CD4-positive, alpha-beta T cell treated with Interleukin-6 for 4 hours (primary cell): ENCODE measurements at places on chromosomes 6 and 20.
A peak's percentile ranks its signal among the peaks of the same experiment; 100 is the strongest.

DNA sequence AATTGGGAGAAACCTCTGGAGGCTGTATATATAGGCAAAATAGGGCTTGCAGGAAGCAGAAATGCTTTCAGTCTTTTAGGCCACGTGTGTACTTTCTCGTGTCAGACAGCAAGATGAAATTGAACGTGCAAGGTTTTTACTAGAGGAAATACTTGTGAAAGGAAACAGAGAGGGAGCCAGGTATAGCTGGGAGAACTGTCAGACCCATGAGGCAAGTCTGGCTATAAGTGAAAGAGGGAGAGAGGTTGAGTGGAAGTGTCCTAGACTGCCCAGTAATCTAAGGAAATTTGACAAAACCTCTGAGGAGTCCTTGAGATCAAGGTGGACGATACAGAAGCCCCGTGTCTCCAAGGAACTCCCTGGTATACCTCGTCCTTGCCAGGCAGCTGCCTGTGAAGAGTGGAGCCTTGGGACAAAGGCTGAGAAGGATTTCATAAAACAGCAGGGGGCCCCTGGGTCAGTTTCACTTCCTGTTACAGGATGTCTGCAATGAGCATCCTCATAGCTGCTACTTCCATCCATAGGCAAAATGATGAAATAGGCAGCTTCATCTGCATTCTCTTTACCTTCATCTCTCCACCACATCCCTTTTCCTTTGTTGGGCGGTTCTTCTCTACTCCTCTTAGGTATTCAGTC is 114.4 kb upstream of the MAP3K7 start:
- DNase-seq, result no peak

GRCh38 chr6:47483853-47484546 is 6.4 kb downstream of the CD2AP start:
- no peak for DNase-seq

DNA sequence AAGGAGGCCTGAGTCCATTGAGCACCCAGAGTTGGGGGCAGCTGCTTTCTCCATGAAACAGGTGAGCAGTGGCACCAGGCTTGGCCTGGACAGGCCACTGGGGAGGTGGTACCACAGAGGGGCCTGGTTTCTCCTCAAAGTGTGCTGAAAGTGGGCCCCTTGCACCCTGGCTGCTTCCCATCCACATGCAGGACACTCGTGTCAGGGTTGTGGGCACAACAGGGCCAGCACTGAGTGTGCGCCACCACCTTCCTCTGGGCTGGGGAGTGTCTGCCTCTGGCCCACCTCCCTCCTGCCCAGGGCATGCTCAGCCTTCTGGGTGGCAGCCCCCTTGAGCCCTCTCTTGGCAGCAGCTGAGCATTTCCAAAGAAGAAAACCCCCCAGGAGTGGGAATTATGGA is 5.2 kb upstream of the SLC22A1 start:
- DNase-seq, result no peak

GRCh38 chr6:94462231-94462630 is 1042.9 kb upstream of the EPHA7 start:
- DNase-seq, result no peak

DNA sequence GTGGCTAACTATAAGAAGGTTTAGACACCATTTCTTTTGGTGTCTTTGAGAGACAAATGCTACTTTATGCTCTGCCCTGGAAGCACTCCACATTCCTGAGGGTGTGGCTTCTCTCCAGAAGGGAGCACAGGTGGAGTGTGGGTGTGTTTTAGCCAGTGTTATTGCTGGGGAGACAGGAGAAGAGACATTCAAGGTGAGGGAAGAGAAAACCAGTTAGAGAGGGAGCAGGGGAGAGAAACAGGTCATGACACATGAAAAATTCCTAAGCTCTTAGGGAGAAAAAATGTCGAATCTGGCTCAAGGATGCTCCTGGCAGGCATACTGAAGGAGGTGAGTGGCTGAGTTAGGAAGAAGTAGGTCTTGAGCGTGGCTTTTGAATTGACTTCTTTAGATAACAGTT is 292.8 kb downstream of the CLIC5 start:
- DNase-seq, result no peak

DNA sequence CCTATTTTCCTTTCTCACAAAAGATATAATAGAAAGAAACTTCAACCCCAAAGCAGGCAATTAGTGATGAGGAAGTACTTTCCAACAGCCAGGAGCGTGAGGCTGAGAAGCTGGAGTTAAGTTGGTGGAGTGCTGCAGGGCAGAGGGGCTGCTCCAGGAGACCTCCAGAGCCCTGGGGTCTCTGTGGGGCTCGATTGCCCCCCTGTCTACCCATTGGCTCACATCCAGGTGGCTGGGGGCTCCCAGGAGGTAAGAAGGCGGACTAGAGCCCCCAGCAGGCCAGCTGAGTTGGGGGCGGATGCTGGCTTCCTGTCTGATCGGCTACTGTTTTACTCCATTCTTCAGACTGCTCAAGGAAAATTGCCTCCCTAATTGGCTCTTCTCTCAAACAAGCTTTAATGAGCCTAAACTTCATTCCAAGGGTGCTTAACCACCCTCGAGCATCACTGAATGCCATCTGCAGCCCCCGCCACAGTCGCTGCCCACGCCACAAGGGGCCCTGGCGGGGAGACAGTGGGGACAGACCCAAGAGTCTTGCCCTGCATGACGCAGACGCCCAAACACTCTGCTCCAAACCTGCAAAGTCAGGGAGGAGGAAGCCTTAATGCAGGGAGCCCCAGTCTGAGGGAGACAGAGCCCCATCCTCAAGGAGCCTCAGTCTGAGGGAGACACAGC is 78.6 kb downstream of the MDGA1 start:
- no peak for DNase-seq

DNA sequence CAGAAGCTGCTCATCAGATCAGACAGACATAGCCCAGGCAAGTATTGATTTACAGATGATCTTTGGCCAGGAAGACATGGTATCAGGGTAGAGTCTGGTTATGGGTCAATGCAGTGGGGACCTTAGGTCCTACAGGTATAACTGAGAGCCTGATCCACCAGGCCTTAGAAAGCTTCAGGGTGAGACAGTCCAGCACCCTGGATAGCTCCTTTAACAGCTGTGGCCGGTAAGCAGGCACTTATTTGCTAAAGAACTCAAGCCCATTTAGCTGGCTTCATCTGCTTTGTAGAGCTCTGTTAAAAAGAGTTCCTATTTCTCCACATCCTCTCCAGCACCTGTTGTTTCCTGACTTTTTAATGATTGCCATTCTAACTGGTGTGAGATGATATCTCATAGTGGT is 39.6 kb downstream of the ESR1 start:
- DNase-seq, result no peak

- no peak for DNase-seq
These were observed 21.3 kb downstream of the TRMT6 start for GRCh38 chr20:5928836-5929715.

GRCh38 chr6:158439255-158439654 is 120.6 kb upstream of the TMEM181 start:
- no peak for DNase-seq

- DNase-seq, result no peak
These were observed 26.4 kb downstream of the GPX5 start for GRCh38 chr6:28551891-28552666.

GRCh38 chr20:34527016-34527415 is 10.8 kb downstream of the DYNLRB1 start:
- DNase-seq, result no peak

DNA sequence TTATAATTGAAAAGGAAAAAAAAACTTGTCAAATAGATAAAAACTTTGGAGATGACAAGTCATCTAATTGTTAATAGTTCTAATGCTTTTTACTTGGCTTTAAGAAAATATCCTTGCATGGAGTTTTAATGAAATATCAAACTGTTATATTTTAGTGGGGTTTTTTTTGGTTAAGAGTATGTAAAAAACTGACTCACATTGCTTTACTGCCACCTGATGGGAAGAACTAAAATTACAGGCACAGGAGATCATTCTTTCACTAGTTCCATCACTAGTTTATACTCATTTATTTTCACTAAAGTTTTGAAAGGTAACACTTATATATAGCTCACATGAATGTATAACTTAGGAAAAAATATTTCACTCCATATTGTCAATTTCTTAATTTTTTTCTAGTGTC is 309.1 kb downstream of the LMBRD1 start:
- no peak for DNase-seq

DNA sequence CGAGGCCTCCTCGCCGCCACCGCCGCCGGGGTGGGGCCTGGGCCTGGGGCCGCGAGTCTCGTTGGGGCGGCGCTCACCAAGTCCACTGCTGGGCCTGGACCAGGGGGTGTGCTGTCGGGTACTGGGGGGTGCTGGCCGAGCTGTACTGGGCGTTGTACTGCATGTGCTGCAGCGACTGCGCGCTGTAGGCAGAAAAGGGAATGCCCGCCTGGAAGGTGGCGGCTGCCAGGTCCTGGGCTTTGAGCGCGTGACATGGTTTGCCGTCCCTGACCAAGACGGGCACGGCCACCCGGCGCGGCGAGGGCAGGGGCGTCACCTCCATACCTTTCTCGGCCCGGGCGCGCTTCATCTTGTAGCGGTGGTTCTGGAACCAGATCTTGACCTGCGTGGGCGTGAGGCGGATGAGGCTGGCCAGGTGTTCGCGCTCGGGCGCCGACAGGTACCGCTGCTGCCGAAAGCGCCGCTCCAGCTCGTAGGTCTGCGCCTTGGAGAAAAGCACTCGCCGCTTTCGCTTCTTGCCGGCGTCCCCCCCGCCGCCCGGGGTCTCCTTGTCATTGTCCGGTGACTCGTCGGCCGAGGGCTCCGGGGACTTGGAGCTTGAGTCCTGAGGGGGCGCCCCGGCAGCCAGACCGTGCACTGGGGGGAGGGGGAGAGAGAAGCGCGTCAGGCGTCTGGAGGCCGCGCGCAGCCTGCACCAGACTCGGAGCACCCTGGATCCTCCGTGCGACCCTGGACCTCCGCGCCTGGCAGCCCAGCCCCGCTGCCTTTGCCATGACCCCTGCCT is 1.8 kb downstream of the NKX2-2 start:
- no peak for DNase-seq

- peak; percentile 29 for DNase-seq
These were observed 109.1 kb downstream of the BACH2 start for GRCh38 chr6:90187437-90188121.

DNA sequence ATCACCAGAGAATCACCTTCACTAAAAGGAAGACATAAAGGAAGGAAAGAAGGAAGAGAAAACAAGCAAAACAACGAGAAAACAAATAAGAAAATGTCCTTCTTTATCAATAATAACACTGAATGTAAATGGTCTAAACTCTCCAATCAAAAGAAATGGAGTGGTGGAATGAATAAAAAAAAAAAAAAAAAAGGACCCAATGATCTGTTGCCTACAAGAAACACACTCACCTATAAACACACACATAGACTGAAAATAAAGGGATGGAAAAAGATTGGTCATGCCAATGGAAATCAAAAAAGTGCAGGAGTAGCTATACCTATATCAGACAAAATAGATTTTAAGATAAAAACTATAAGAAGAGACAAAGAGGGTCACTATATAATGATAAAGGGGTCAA is 30.2 kb upstream of the HLA-E start:
- DNase-seq, result no peak

DNA sequence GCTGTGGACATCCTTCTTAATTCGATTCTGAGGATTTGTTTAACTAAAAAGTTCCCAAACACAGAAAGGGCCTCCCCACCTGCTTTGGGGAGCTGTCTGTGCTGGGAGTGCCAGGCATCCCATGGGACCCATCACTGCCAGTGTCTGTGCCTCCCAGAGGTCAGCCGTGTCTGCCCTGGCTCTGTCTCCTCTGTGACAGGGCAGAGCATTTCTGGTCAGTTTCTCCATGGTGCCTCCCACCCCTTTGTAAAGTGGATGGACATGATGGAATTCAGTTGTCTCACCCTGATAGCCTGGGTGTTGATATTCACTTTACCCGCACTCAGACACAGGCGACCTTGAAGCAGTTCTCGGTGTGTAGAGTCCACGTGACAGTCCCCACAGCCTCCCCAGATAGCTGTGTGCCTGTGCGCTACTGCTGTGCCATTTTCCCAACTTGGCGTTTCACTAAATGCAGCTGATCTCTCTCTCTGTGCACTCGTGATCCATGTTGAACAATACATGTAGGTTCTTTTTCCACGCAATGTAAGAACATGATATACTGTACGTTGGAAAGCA is 70.5 kb downstream of the CDS2 start:
- DNase-seq, result no peak

- no peak for DNase-seq
These were observed 66.5 kb downstream of the COL9A1 start for GRCh38 chr6:70236343-70236742.

DNA sequence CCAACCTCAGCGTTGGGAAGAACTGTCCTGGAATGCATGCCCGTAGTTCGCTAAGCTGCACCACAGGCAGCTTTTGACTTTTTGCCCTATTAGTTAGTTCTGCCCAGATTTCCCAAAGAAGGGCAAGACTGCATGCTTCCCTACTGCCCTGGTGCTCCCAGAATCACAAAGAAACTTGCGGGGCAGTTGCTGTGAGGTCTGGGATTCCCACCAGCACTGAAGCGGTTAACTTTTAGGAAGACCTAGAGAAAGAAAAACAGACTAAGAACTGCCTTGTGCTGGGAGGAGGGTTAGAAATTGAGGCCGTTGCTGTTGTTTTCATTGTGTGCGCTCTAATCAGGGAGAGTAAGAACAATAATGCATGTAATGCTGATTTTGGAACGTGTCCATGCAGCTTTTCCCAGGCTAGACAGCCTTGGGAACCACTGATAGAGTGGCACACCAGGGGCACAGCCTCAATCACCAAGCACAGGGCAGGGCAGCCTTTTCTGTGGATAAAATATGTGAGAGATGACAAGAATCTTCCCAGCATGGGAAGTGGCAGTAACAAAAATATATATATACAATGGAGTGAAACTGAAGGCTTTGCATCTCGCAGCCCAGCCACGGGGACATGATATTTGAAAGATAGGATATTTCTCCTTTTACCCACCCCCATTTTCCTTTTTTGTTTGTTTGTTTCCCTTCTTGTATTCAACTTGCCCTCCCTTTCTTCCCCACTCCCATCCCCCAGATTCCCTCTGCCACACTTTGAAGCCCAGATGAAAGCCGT is 137.7 kb upstream of the HEY2 start:
- DNase-seq, result no peak

GRCh38 chr6:148831531-148831930 is 84.7 kb downstream of the UST start:
- DNase-seq, result no peak

- DNase-seq, result no peak
These were observed 22.2 kb downstream of the PCMTD2 start for GRCh38 chr20:64277571-64278316.

- no peak for DNase-seq
These were observed 100.2 kb downstream of the CEBPB start for GRCh38 chr20:50290808-50291207.

GRCh38 chr6:137487181-137487868 is 6.9 kb downstream of the OLIG3 start:
- DNase-seq, result no peak

DNA sequence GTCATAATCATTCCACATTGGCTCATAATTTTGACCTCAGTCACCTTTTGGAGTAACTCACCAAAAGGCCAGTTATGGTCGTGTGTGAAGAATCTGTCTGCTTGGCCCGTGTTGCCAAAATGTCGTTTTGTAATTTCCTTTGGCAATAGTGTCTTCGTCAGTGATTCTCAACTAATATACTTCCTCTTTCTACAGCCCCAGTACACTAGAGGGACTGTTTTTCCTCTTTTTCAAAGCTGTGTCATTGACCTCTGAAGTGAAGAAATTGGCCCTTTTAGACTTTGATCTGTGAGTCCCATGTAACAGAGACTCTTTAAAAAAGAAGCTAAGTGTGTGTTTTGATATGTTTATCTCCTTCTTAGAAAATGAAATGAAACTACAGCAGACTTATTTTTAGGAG is 5.2 kb downstream of the FOXO3 start:
- DNase-seq, result no peak
